ENCODE measurements at places on chromosomes 4 and X.

DNA sequence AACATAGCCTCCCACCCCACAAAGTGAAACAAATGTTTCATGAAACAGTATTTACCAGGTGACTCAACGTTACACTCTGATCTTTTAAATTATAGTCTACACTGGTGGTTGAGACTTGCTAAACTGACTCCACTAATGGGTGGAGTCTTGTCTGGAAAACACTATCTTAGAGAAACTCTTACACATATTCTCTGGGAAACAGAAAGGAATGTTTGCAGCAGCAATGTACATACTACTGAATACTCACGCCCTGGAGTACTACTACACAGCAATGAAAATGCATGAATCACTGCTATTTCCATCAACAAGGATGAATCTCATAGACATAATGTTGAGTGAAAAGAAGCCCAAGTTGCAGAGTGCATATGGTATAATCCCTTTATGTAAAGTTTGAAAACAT lies 208.5 kb upstream of the IGFBP7 start:
- H3K36me3 ChIP-seq, result no peaks in the 10 kb centered on the region
- no peak for DNase-seq
- H3K4me1 ChIP-seq, result no peaks in the 10 kb centered on the region
- no peak overlapping the region for H3K4me3 ChIP-seq

DNA sequence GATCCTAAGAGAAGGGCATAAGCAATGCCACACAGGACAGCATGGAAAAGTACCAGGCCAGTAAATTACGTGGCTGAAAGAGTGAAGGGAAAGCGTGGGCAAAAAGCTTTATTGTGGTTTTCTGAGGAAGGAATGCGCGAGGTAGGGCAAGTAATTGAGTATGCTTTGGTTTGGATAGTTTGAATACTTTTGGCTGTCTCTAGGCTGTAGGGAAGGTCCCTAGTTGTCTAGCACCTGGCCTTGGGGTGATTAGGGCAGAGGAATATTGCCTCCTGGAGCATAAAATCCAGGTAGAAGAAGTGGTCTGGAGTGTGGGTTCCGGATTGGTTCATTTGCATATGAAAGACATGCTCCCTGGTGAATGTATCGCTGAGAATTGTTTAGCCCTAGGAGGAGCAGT lies 46.4 kb upstream of the NALF2 start:
- no peak overlapping the region for H3K4me3 ChIP-seq
- H3K4me1 ChIP-seq, result no peaks in the 10 kb centered on the region
- no peak for DNase-seq

DNA sequence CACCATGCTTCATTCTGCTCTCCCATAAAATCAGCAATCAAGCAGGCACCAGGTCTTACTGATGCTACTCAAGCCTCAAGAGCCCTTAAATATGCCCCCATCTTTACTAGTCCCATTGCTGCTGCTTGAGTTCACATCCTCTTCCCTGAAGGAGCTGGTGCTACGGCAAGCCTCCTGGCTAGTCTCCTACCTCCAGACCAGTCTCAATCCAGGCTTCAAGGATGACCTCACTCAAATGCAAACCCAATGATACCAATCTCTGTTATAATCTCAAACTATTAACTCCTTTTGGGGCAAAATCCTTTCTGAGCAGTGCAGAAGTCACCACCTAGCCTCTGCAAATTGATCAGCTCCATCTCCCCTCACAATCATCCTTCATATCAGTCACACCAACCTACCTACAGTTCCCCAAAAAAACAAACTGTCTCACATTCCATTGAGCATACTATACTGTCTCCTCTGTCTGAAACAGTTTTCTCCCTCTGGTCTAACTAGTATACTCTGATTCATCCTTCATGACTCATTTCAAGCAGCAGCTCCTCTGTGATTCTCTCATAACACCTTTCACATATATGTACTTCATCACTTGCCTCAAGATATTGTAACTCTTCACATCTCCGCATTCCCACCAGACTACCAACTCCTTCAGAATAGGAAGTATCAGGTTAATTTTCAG lies 30.0 kb downstream of the PAPSS1 start:
- peaks cover 11% of the 10 kb centered on the region for H3K4me1 ChIP-seq
- no peaks in the 10 kb centered on the region for H3K27me3 ChIP-seq
- no peak for DNase-seq
- peaks cover 16% of the 10 kb centered on the region for H3K36me3 ChIP-seq

DNA sequence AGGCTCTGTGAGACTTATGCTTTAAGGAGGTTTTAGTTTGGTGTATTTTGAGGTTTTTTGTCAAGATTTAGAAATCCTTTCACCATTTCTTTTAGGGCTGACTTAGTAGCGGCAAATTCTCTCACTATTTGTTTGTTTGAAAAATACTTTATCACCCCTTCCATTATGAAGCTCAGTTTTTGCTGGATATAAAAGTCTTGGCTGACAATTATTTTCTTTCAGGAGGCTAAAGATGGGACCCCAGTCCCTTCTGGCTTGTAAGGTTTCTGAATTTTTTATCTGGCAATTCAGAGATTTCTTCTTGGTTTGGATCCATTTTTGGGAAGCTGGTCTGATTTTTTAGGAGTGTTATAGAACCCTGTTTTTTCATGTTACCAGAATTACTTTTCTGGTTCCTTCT lies 88.5 kb downstream of the ACTRT1 start:
- no peak overlapping the region for H3K27ac ChIP-seq
- H3K36me3 ChIP-seq, result no peaks in the 10 kb centered on the region
- DNase-seq, result no peak
- no peak overlapping the region for H3K4me3 ChIP-seq
- no peaks in the 10 kb centered on the region for H3K4me1 ChIP-seq
- no peaks in the 10 kb centered on the region for H3K27me3 ChIP-seq

DNA sequence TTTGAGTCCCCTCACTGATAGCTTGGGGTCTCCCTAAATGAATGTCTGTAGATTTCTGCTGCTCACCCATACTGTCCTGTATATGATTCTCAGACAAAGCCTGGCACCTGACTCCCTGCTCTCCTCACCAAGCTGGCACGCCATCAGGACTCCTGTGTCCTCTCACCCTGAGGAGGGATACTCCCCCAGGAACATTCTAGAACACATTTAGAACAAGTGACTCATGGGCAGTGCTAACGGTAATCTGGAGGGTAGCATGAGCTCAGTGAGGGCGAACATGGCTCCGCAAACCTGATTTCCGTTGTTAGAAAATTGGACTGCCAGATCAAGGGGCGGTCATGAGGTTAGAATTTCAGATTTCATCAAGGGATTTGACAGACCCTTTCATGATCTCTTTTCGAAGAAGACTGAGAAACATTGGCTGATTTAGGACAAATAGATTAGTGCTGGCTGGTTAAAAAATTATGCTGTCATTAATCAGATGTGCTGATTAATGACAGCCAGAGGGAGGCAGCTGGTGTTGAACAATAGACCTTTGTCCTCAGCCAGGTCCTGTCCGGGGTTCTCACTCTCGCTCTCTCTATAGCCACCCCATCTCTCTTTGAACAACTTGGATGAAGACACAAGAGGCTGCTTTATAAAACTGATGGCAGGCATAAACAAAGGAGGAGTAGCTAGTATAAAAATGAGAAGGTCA lies 244.3 kb downstream of the PTTG2 start:
- H3K27me3 ChIP-seq, result no peaks in the 10 kb centered on the region
- H3K4me3 ChIP-seq, result no peak overlapping the region
- no peaks in the 10 kb centered on the region for H3K36me3 ChIP-seq
- no peaks in the 10 kb centered on the region for H3K4me1 ChIP-seq
